ENCODE measurements at places on chromosomes 2 and 18.

DNA sequence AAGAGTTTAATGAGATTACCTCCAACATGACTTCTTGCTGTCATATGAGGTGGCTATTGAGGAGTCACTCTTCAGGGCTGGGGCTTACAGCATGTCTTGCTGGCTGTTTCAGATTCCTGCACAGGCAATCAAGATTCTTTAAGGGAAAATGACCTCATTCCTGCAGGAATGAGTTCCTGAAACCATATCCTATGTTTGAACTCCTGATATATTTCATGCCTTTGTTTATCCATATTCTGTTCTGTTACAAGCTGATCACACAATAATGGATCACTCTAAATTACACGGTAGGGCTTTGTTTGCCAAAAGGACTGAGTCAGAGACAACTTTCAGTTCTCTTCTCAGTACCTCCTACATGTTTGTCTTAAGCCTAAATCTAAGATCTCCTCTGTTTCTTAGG lies 879.8 kb upstream of the PIK3C3 start:
- no peak for DNase-seq

DNA sequence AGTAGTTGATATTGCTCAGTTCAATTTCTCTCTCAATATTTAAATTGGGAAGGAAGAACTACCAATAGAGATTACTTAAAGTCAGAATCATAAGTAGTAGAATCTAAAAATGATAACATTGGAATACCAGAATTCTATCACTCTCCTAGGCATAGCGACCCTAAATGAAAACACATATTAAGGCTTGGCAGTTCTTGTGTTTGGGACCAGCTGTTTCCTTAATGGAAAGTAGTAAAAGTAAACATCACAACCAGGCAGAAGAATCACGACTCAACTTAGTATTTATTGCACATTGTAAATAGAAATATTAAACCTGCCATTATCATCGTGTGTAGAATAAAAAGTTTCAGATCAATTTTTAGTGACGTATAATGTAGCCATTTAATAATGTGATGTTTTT lies 117.5 kb downstream of the SPHKAP start:
- DNase-seq, result no peak

DNA sequence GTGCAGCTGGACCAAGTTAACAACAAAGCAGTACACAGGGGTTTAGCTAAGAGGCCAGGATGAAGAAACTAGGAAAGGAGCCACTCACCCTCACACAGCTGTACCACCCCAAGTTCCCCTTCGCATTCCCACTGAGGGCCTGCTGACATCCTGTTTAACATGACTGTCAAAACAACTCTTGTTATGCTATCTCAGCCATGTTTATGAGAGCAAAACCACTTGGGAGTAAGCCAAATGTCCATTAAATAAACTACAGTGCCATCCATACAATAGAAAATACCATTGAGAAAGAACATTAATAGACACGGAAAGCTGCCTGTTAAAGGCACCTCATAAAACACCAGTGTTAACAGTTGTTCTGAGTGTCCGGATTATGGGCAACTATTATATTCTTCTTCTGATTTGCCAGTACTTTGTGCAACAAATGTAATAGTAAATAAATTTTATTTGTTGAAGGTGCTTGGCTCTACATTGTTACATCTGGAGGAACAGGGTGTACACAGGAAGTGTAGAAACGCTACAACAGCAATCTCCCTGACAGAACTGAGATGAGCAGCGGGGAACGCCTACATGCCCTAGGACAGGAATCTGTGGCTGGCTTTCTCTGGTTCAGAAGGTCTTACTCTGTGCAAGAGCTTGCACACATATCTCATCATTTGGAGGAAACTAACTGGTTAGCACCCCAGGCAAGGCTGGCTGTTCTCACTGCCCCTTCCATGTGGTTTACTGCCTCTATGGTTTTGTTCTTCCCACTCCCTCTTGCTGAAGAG lies 85.6 kb downstream of the EHD3 start:
- DNase-seq, result no peak

GRCh38 chr2:145739681-145740080 lies 1219.8 kb upstream of the ZEB2 start:
- no peak for DNase-seq

GRCh38 chr2:120771111-120771780 lies 35.6 kb downstream of the GLI2 start:
- no peak for DNase-seq

DNA sequence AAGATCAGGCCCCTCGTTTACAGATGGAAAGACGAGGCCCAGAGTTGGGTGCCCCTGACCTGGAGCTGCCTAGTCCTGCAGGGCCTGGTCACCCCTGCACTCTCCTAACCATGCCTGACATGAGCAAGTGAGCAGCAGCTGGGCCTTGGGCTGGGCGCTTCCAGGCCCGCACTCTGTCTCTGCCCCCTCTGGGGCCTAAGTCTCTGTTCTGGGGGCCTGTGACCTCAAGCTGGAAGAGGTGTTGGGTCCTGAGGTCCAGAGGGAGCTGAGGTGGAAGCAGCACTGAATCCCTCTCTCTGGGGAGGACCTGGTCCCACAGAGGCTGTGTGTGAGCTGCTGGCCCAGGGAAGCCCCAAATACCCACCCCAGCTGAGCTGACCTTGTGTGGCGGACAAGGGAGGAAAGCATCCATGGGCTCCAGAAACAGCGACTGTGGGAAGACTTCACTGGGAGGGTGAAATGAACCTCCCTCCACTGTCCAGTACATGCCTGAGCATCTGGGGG lies 46.1 kb upstream of the GPC1 start:
- no peak for DNase-seq

DNA sequence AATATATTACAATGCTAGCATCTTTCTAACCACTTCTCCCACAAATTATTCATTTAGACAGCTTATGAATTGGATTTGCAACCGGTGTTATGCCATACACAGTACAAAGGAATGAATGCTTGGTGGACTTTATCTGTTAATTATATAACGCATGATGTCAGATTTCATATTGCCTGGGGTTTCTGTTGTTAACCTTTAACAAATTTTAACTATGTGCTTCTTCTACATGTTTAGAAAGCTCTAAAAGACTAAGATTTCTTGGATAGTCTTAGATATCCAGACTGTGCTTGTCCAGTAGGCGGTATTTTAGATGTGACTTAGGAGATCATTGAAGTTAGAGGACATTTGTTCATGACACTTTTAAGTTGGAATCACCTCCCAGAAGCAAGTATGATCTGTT lies 976.3 kb downstream of the TMEM182 start:
- no peak for DNase-seq

- no peak for DNase-seq
Observed at GRCh38 chr2:196703695-196704094, 64.2 kb downstream of the CCDC150 start.

- DNase-seq, result no peak
Observed at GRCh38 chr2:218857371-218858137, 2.1 kb upstream of the WNT6 start.

GRCh38 chr2:159561786-159562185 lies 54.6 kb downstream of the BAZ2B start:
- DNase-seq, result no peak

DNA sequence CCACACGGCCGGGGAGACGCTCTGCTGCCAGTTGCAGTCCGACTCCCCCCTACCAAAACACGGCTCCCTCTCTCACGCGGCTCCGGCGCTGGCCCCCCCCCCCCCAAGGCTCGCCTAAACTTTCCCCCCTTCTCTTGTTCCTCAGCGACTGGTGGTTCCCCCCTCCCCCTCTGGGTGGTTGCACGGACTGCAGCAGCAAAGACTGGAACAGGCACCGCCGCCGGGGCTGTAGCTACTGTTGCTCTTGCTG lies 281 bp downstream of the XPO1 start:
- DNase-seq, result no peak

DNA sequence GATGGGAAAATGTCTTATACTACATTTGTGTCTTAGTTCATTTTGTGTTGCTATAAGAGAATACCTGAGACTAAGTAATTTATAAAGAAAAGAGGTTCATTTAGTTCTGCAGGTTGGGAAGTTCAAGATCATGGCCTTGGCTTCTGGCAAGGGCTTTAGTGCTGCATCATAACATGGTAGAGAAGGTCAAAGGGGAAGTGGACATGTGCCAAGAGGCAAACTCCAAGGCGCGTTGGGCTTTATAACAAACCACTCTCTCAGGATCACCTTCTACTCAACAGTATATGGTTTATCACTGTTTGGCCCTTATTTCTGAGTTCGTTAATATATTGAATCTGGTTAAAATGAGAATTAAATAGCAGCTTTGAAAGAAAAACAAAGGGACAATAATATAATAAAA lies 58.2 kb downstream of the ICA1L start:
- DNase-seq, result no peak

- peak; percentile 37 for DNase-seq
Observed at GRCh38 chr2:163612332-163612731, 123.5 kb downstream of the FIGN start.

DNA sequence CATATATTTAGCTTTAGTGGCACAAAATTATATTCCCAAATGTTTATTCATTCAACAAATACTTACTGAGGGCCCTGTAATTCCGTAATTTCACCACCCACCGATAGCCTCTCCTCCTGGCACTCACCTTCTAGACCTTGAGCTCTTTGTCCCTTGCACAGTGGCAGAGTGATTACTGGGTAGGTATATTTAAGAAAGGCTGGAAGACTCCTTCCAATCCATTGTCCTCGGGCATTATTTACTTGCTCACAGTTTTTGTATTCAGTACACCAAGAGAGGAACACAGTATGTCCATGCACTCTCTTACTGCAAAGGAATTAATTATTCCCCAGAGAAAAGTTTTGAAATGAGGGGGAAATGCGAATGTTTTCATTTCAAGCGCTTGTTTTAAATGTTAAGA lies 1.1 kb upstream of the CDCA7 start:
- DNase-seq, result no peak

DNA sequence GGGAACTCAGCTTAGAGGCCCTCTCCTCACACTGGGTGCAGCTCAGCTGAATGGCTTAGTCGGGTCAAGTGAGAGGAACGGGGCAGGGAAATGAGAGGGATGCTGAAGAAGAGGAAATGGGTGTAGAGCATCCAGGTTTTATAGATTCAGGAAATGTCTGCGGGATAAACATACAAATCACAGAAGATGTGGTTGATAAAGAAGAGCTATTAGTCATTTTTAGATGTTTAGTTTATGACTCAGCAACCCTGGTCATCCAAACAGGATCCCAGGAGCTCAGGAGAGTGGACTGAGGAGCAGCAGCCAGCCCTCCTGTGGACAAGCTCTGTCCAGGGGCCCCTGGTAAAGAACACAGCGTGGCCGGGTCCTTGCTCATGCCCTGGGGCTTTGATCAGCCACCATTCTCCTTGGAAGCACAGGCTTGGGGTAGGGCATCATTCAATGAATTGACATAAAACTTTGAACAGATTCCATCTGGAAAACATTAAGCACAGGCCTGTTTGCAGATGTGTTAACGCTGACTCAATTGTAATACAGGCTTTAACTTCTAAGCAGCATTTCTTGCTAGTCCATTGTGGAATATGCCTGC lies 83.0 kb downstream of the NPAS2 start:
- no peak for DNase-seq

DNA sequence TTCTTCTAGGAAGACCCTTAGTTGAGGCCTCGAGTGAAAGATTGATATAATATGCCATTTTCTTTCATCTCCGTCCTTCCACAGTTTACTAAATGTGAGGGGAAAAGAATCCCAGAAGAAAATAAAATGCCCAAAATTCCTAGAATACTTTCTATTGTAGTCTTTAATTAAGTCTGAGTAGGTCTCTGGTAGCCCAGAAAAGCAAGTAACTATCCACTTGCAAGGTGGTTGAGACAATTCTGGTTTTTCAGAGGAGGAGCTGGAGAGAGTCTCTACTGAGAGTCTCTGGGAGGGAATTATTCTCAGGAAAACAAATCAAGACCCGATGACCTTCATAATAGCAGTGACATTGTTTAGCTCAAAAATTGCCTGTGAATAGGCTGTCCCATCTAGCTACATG lies 63.9 kb upstream of the TTC39C start:
- DNase-seq, result no peak

DNA sequence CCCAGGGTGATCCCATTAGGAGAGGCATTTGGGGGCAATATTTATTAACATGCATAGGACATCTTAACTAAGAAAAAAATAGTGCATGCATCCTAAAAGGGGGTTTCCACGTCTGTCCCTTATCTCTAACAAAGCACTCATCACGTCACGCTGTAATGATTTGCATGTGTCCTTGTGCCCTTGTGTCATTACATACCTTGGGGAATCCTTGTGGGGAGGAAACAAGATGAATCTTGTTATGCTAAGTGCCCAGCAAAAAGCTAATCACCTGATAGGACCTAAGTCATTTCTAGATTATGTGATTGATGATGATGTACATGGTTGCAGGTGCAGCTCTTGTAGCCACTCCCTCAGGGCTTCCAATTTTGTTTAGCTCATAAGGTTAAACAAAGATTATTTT lies 250.9 kb downstream of the FBXO15 start:
- DNase-seq, result no peak

GRCh38 chr2:227834916-227835650 lies 21.4 kb downstream of the CCL20 start:
- no peak for DNase-seq

DNA sequence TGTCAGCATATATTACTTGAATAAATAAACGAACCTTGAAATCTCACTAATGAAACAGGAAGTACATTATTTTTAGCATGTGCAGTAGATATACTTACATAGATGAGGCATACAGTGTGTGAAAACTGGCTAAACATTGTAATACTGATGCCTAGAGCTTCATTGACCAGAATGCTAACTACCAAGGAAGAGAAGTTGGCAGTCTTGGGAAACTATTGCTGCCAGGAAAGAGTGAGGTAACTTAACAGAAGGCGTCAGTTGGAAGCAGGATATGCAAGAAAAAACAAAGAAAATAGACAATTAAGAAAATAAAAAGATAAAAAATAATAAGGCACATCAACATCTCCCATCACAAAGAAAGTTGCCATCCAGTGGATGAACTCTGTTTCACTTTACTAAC lies 963.0 kb downstream of the TDRD15 start:
- DNase-seq, result peak; percentile 22

DNA sequence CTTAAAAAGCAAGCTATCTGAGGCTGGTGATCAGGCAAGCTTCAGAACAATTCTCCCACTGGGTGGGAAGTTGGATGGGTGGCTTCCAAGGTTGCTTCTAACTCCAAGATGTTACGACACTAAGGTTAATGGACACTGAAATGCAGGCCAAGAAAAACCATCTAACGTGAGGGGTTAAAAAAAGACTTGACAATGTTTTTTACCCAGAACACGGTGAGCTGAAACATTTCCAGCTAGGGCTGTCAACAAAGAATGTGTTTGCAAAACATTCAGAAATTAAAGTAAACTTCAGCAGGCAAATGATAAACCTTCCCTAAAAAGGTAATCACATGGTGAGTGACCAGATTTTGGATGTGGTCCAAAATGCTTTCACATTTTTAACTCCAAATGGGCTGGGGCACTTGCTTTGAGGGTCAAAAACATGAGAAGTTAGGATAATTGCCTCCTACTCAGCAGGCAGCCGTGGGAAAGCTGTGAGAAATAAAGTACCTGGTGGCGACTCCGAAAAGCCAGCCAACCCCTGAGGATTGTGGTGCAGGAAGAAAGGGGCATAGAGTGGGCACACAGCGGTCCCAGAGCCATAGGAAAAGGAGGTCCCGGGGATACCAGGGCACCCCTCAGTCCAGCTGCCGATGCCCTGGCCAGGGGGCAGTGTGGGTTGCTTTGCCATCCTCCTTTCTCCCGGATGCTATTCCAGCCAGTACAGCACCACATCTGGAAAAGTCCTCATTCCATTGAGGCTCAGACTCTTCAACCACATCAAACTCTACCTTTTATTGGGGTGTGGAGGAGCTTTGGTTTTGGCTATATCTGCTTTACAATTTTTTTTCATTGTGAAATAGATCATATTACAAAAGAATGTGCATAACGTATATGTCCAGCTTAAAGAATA lies 90.0 kb upstream of the ATL2 start:
- DNase-seq, result no peak

- DNase-seq, result no peak
Observed at GRCh38 chr18:38067086-38067485, 501.5 kb upstream of the CELF4 start.
